Fibroblast of skin of left quadriceps (primary cell): ENCODE measurements at places on chromosomes 2 and 18.

DNA sequence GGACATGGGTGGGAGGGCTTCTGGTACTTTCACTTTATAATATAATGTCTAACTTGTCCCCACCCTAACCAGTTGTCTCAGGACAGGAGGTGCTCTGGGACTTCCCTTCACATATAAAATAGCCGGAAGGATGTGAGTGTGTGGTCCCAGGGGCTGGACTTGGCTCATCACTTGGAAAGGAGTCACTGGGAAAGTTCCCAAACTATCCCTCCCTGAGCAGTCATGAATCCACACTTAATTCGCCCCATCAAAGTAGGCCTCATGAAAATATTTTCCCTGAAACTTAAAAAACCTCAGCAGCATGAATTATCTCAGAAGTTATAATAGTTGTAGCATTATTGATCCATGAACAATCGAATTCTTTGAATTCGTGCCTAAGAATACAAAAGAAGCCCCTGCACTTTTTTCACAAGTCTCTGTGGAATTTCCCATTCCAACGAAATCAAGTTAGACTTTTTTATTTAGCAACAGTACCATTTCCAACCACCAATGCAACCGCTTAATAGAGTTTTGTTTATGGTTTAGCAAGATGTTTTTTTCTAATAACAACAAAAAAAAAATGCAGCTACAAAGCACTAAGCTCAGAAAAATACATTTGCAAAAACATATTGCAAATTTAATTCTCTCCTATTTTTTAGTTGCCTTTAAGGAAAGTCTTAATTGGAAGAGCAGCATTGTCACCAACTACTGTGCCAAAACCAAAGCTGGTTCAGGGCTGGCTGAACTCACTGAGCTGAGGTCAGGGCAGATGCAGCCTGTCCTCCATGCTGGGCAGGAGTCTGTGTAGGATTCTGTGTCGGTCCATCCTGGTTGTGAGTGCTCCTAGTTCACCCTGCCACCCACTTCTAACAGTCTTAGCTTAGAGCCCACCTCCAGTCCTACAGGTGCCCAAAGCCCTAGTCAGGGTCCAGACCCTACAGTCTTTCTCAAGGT lies 68.8 kb upstream of the SPTBN1 start:
- DNase-seq = peak; percentile 78

GRCh38 chr18:51138936-51139335 lies 58.5 kb downstream of the MEX3C start:
- DNase-seq = no peak

- no peak for DNase-seq
These were observed 36.2 kb downstream of the RPL37A start for GRCh38 chr2:216534809-216535208.

- peak; percentile 29 for DNase-seq
These were observed 490.6 kb downstream of the THSD7B start for GRCh38 chr2:137255990-137256389.

GRCh38 chr2:232389327-232389726 lies 10.8 kb downstream of the ALPP start:
- no peak for DNase-seq

- peak; percentile 41 for DNase-seq
These were observed 583.6 kb downstream of the IRS1 start for GRCh38 chr2:226215902-226216503.

GRCh38 chr2:192186806-192187205 lies 7.9 kb downstream of the TMEFF2 start:
- DNase-seq = no peak

DNA sequence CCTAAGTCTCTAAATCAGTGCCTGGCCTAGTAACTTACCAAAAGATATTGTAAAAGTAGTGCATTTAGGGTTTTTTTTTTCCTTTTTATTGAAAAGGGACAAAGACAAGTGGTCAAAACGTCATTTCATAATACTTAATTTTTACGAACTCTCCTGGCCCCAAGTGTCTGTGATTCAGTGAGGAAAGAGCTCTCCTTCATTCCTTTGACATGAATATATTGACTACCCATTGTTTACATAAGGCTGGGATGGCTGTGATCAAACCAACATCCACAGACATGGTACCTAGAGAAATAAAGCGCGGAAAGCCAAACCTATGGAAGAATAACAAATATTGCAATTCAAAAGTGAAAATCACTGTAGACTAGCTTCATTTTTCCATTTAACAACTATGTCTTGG lies 198.4 kb downstream of the BABAM2 start:
- no peak for DNase-seq

DNA sequence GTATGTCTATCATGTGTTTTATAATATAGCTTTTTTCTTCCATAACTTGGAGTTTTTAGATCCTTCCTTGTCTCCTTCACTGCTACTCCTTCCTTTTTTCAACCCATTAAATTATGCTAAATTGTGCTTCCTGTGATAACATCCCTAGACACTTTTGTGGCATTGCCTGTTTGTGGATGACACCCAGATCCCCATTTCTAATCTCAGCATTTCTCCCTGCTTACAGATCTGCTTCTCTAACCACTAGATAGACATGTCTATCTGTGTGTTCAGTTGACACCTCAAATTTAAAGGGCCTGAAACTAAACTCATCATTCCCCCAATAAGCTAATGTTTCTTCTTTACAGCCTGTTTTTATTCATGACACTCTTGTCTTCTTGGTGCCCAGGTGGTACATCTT lies 244.8 kb downstream of the BABAM2 start:
- DNase-seq = no peak

GRCh38 chr2:168541858-168542257 lies 85.8 kb downstream of the CERS6 start:
- DNase-seq = no peak

DNA sequence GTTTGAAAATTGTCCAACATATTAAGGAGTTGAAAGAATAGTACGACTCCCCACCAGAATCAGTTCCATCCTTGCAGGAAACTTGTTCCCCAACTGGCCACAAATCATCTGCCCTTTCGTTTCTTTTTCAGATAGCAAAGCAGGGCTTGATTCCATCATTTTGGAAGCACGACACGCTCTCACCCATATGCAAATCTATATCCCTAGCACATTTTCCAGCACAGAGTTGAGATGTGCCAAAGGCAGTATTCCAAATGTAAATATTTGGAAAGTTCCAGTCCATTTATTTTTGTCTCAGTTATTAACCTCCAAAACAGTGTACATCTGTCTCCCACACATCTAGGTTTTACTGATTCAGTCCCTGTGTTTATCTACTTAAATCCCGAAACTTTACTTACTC lies 128.8 kb upstream of the BCL2L11 start:
- no peak for DNase-seq

- no peak for DNase-seq
These were observed 350.3 kb downstream of the HRH4 start for GRCh38 chr18:24810561-24811305.

DNA sequence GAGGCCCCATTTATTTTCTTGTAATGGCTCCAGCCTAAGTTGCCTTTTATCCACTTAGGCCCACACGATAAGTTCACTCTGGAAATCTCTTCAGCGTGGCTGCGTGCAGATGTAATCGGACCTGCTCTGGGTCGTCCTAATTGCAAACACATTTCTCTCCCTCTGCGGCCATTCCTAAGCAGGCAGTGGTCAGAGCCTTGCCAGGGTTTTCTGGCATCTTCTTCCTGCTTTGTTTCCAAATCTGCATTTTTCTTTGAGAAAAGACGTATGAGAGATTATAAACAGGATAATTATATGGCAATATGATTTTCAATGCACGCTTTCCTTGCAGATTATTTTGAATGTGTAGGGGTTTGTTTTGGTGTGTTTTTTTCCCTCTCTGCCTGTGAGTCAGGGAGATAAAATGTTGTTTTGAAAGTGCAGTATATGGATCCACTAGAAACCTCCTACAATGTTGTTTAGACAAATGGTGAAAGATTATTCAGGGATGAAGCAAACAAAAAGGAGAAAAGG lies 239.4 kb upstream of the TANK start:
- peak; percentile 99 for DNase-seq

- DNase-seq = no peak
These were observed 4.2 kb downstream of the SLC40A1 start for GRCh38 chr2:189576396-189576795.

GRCh38 chr18:62537946-62538345 lies 15.1 kb downstream of the ZCCHC2 start:
- DNase-seq = no peak

GRCh38 chr2:222780051-222780450 lies 80.8 kb upstream of the ACSL3 start:
- no peak for DNase-seq

- DNase-seq = no peak
These were observed 1.0 kb upstream of the HS6ST1 start for GRCh38 chr2:128319631-128320191.

DNA sequence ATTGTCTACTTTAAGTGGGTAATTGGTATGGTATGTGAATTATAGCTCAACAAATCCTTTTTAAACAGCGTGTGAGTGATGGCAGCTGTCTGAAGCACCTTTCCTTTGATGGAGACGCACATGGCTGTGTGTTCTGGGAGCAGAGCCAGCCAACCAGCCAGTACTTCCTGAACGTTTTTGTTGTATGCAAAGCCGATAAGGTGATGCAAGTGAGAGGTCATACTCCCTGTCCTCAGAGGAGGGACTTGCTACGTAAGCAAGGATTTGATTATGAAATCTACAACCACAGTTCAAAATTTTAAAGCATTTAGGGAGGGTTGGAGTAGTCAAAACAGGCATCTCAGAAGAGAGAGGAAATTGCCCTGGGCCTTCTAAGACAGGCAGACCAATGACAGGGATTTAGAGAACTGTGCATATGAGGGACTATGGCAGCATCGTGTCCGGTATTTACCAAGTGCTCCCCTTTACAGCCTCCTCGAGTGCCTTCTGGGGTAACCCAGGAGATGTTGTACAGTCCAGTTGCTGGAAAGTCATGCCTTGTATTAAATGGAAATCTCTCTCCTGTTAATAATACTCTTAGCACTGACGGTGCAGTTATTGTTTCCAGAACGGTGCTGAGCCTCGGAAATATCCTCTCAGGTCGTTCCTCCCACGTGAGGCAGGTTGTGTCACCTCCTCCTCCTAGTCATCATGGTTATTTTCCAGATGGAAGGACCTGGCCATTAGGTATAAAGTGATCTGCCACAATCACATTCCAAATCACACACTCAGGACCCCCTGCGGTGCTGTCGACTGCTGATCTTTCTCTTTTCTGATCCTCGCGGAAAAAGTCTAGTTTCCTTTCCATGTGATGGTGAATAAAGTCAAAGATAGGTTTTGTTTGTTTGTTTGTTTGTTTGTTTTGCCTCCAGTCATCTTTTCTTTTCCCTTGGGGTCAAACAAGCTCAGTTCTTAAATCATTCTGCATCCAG lies 28.4 kb downstream of the ARHGEF4 start:
- peak; percentile 61 for DNase-seq

DNA sequence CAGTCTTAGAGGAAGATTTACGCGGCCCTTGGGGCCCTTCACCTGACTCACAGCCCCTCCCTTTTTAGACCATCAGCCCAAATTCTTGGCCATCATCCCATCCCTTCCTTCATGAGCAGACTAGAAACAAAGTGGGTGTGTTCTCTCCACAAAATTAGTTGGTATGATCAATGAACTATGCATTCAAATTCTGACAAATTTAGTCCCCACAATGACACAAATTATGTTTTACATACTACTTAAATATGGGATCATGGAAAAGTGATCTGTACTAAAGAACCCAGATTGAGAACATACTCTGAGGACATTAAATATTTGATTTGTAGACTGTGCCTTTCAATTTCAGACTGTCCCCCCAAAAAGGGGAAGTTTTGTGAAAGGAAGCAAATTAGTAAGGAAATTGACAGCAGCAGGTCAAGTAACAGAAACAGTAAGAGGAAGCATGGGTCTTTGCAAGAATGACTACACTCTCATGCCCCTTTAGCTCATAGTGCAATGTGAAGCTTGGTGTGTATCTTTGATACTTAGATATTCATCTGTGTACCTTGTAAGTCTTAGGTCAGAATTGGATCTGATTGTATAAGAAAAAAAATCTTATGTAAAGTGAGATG lies 2.2 kb upstream of the MAPRE2 start:
- no peak for DNase-seq

DNA sequence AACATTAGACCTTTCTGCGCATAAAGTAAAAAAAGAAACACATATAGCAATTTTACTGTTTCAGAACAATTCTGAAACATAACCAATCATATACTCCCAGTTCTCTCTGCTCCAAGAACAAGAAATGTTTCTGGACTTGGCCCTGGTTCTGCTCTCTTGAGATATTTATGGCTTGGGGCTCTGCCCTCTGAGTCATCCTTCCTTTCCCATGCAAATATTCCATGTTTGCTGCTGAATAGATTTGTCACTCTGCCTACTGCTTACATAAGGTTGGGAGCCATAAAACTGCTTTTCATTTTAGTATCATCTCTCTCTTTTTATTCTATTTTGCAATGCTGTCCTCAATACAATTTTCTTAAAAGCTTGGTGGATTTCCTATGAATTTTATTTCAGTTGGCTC lies 499.6 kb upstream of the ACVR2A start:
- no peak for DNase-seq

DNA sequence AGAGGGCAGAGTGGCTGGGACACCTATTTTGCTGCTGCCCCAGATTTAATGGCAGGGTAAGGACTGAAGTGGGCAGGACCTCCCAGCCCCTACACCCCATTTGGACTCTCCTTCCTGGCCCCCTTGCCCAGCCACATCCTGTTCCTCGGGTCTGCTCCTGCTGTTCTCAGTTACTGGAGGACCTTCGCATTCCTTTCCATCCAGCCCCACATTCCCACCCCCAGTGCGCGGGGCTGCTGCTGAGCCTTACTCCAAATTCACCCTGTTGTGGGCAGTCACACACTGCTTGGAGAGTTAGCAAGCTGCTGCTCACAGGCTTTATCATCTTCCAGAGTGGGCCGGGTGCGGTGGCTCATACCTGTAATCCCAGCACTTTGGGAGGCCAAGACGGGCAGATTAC lies 75.2 kb upstream of the SLC14A2 start:
- peak; percentile 72 for DNase-seq

- DNase-seq = no peak
These were observed 16.7 kb downstream of the HOXD1 start for GRCh38 chr2:176205126-176205525.

- DNase-seq = no peak
These were observed 58.0 kb downstream of the TMEM163 start for GRCh38 chr2:134660626-134661402.

GRCh38 chr18:32360682-32361345 lies 109.9 kb downstream of the GAREM1 start:
- DNase-seq = no peak
